ENCODE measurements at places on chromosomes 11 and 22.

- no peaks in the 10 kb centered on the region for H3K27me3 ChIP-seq
- no peak overlapping the region for H3K4me3 ChIP-seq
- H3K36me3 ChIP-seq: no peaks in the 10 kb centered on the region
- no peaks in the 10 kb centered on the region for H3K4me1 ChIP-seq
- no peak overlapping the region for H3K27ac ChIP-seq
- DNase-seq: no peak
Measured at GRCh38 chr22:36136988-36137387, 23.6 kb downstream of the APOL3 start.

DNA sequence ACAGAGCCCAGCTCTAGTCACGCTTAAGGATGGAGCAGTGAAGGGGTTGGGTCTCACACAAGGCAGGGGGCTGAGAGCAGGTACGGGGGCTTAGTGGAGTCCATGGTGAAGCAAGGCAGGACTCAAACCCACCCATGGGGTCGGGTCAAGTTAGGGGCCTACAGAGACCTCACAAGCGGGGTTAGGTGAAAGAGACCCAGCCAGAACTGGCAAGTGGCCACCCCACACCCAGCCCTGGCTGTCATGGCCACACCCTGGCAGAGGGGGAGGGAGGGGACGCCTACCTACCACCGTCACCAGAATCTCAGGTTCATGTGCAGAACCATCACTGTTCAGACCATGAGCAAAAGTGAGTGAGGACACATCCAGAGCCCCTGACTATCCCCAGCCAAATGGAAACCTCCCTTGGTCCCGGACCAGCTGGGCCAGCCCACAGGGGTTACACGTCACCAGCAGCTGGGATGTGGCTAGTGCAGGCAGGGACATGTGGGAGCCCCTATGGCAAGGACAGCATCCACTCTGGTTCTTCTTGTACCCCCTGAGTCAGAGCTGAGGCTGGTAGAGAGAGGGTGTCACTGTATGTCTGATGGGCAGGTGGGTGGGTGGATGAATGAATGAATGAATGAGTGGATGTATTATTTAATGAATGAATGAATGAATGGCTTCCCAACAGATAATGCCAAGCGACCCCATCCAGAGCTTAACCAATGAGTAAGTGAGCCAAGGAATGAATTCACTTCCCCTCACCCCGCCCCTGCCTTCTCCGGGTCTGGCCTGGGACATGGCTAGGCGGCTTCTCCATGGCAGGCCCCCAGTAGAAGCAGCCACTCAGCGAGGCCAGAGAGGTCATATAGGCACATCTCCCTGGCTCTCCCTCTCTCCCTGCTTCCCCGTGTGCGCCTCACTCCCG lies 681.6 kb downstream of the TBC1D22A start:
- H3K36me3 ChIP-seq: no peaks in the 10 kb centered on the region
- DNase-seq: no peak
- H3K27me3 ChIP-seq: no peaks in the 10 kb centered on the region
- H3K27ac ChIP-seq: no peak overlapping the region

- H3K27ac ChIP-seq: no peak overlapping the region
- H3K36me3 ChIP-seq: no peaks in the 10 kb centered on the region
- no peaks in the 10 kb centered on the region for H3K4me1 ChIP-seq
- DNase-seq: no peak
Measured at GRCh38 chr11:61874377-61874809, 17.0 kb downstream of the FADS3 start.

DNA sequence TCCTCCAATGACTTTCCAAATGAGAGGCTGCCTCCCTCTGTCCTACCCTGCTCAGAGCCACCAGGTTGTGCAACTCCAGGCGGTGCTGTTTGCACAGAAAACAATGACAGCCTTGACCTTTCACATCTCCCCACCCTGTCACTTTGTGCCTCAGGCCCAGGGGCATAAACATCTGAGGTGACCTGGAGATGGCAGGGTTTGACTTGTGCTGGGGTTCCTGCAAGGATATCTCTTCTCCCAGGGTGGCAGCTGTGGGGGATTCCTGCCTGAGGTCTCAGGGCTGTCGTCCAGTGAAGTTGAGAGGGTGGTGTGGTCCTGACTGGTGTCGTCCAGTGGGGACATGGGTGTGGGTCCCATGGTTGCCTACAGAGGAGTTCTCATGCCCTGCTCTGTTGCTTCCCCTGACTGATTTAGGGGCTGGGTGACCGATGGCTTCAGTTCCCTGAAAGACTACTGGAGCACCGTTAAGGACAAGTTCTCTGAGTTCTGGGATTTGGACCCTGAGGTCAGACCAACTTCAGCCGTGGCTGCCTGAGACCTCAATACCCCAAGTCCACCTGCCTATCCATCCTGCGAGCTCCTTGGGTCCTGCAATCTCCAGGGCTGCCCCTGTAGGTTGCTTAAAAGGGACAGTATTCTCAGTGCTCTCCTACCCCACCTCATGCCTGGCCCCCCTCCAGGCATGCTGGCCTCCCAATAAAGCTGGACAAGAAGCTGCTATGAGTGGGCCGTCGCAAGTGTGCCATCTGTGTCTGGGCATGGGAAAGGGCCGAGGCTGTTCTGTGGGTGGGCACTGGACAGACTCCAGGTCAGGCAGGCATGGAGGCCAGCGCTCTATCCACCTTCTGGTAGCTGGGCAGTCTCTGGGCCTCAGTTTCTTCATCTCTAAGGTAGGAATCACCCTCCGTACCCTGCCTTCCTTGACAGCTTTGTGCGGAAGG lies 2.9 kb downstream of the APOC3 start:
- no peak overlapping the region for H3K27ac ChIP-seq
- DNase-seq: peak; percentile 83
- peaks cover 6% of the 10 kb centered on the region for H3K36me3 ChIP-seq
- peaks cover 10% of the 10 kb centered on the region for H3K4me1 ChIP-seq
- H3K4me3 ChIP-seq: peak overlapping the region; percentile 90
- no peaks in the 10 kb centered on the region for H3K27me3 ChIP-seq

- no peak overlapping the region for H3K4me3 ChIP-seq
- no peak overlapping the region for H3K27ac ChIP-seq
- no peak for DNase-seq
- H3K36me3 ChIP-seq: no peaks in the 10 kb centered on the region
- H3K27me3 ChIP-seq: no peaks in the 10 kb centered on the region
Measured at GRCh38 chr22:24961217-24961844, 8.8 kb downstream of the KIAA1671 start.
